ENCODE measurements at places on chromosomes 3 and 15.

DNA sequence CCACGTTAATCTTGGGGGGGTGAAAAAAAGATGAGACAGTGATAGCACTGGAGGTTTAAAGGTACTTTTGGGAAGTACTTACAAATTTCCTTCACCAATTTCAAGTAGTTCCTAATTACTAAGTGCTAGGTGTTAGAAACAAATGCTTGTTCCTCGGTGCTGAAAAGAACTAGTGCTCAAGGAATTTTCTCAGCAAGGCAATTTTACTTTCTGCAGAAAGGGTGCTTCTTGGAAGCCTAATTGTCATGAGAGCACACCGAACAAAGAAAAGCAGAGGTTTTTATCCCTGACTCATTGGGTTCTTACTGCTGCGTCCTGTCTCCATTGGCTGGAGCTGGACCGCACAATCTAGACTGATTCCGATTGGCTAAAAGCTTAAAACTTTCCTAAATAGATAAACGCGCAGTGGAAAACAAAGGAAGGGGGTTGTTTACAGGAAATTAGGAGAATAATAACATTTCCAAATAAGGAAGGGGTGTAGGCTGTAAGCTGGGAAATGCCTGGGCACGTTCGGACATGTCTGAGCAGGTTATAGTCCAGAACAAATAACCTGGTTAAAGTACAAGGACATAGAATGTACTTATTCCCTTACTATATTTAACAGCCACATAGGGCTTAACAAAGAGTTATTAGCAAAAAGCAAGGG lies 49.6 kb downstream of the CHD2 start:
- DNase-seq, result no peak
- peaks cover 67% of the 10 kb centered on the region for H3K36me3 ChIP-seq
- no peak overlapping the region for H3K4me3 ChIP-seq
- H3K27ac ChIP-seq, result peak overlapping the region; percentile 54
- H3K27me3 ChIP-seq, result no peaks in the 10 kb centered on the region

GRCh38 chr3:87425056-87425455 lies 148.7 kb upstream of the POU1F1 start:
- H3K4me1 ChIP-seq, result no peaks in the 10 kb centered on the region
- no peak overlapping the region for H3K27ac ChIP-seq
- H3K27me3 ChIP-seq, result no peaks in the 10 kb centered on the region
- no peak for DNase-seq
- H3K36me3 ChIP-seq, result no peaks in the 10 kb centered on the region

DNA sequence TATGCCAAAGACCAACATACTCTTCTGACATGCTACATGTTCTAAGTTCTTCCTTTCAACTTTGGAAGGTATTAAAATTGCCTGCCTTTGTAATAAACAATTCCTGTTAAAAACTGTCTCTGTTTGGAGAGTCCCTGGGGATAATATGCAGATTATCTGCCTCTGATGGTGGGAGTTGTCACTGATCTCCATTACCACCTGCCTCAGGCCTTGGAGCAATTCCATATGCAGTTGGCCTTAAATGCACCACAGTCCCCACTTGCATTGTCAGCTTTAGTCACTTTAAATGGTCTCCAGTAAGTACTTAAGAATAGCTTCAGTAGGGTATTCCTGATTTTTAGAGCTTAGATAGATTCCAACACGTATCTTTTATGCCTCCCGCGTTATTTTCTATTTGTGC lies 121.1 kb upstream of the GOLIM4 start:
- peaks cover 5% of the 10 kb centered on the region for H3K4me1 ChIP-seq
- H3K27ac ChIP-seq, result no peak overlapping the region
- no peak overlapping the region for H3K4me3 ChIP-seq

DNA sequence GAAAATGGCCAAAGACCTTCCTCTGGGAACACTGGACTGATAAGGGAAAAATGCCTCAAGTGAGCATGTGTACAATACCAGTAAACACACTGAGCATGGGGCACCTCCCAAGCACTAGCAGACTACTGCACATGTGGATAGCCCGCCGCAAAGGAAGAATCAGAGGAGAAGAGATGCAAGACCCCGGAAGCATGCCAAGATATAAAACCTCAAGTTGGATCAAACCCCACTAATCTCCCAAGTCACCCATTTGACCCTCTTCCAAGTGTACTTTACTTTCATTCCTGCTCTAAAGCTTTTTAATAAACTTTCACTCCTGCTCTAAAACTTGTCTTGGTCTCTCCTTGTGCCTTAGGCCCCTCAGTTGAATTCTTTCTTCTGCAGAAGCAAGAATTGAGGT lies 121.1 kb upstream of the PLAAT1 start:
- H3K27ac ChIP-seq, result no peak overlapping the region
- H3K4me3 ChIP-seq, result no peak overlapping the region
- no peak for DNase-seq
- H3K36me3 ChIP-seq, result peaks cover 4% of the 10 kb centered on the region
- H3K27me3 ChIP-seq, result peaks cover 7% of the 10 kb centered on the region

- DNase-seq, result no peak
- H3K36me3 ChIP-seq, result no peaks in the 10 kb centered on the region
- no peak overlapping the region for H3K27ac ChIP-seq
- H3K4me3 ChIP-seq, result no peak overlapping the region
- no peaks in the 10 kb centered on the region for H3K27me3 ChIP-seq
Measured at GRCh38 chr3:195165790-195166189, 105.2 kb downstream of the XXYLT1 start.

GRCh38 chr3:138376663-138377062 lies 28.3 kb downstream of the MRAS start:
- peaks cover 18% of the 10 kb centered on the region for H3K36me3 ChIP-seq
- DNase-seq, result no peak
- no peak overlapping the region for H3K4me3 ChIP-seq
- H3K4me1 ChIP-seq, result peaks cover 3% of the 10 kb centered on the region
